ENCODE measurements at places on chromosomes 7 and 10.

DNA sequence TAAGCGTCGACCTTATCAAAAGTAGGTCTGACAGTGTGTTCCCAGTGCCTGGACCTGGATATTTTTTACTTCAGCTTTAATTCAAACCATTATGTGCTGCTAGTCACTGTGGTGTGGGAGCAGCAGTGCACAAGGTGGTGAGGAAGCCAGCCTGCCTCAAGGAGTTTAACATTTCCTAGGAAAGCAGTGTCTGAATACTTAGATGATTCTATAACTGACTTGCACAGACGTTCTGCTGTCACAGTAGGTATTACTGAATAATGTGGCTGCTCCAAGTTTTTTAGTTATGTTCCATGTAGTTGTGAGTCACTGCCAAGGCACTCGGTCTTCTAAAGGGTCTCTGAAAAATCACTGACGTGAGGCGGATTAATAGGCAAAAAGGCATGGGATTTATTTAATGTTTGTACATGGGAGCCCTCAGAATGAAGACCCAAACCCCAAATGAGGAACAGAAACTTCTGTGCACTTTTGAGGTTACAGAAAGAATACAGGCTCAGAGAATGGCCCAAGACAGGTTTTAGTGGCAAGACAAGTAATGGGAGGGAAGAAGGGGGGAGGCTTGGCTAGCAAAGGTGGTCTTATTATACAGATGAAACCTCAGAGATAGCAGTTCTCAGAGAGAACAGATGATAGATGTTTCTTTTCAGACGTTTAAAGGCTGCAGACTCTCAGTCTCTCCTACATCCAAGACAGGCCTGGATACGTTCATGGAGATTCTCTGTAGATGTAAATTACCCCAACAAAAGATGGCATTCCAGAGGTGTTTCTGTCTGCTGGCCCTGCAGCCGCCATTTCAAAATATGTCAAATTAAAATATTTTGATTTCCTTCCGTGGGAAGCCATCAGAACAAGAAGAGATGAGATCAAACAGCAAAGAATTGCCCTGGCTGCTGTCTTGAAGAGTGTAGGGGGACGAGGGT, 209.3 kb downstream of the SDK1 start:
- no peak for DNase-seq

GRCh38 chr7:109020251-109020650, 450.6 kb downstream of the DNAJB9 start:
- DNase-seq, result no peak

- no peak for DNase-seq
These were observed 226.2 kb upstream of the IMMP2L start for GRCh38 chr7:111788286-111789047.

GRCh38 chr10:5135581-5135980, 41.4 kb downstream of the AKR1C3 start:
- DNase-seq, result no peak

DNA sequence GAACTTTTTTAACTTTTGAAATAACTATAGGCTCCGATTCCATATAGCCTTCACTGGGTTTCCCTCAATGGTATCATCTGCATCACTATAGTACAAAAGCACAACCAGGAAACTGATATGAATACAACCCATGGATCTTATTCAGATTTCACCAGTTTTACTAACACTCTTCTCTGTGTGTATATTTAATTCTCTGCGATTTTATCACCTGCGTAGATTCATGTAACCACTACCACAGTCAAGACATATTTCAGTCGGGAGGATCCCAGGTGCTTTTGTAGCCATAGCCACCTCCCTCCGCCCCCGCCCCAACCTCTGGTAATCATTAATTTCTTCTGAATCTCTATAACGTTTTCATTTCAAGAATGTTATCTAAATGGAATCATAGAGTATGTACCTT, 82.8 kb upstream of the C7orf33 start:
- no peak for DNase-seq

DNA sequence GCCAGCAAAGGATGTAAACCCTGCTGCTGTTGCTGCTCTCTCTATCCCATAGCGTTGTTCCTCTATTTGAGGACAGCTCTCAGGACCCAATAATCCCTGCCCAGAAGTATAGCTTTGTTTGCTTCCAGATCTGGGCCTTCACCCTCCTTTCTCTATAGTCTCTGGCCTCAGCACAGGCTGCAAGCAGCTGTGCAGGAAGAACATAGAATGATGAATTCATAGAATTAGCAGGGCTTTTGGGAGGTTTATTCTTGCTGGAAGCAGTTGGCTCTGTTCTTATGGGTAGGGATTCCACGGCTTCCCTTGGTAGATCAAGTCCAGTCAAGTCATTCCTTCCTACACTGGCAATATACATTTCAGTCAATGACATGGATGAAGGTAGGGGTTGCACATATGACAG, 354.7 kb downstream of the HPSE2 start:
- DNase-seq, result no peak

Measured in thymus (tissue), 14 donors.